Kasumi-1 (cell line): ENCODE measurements at places on chromosomes 7 and 10.

GRCh38 chr7:51280156-51280555, 36.5 kb downstream of the COBL start:
- DNase-seq, result no peak

DNA sequence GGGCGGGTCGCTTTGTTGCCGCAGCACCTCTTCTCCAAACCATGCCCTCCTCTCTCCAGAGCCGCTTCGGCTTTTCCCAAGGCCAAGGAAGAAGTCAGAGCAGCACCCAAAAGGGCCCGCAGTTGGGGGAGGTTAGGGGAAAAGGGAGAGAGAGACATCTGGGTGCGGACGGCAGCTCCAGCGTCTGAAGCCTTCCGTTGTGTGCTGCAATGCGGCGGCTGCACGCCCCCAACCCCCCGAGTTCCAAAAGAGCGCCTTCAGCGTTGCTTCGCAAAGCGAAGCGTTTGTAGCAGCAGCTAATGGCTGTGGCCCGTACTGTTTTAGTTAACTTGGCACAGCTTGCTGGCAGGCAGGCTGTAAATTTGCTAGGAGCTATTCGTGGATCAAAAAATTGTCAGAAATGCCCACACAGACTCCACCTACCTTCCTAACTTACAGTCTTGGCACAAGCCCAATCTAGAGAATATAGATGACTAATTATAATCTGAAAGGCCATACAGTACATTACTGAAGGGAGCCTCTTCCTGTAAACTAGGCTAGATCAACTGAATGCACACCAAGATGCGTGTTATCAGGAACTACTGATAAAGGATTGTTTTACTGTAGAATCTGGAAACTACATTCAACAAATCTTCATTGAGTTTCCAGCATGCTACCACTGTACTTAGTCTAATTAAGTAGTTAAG, 1.1 kb upstream of the KBTBD2 start:
- peak; percentile 91 for DNase-seq

DNA sequence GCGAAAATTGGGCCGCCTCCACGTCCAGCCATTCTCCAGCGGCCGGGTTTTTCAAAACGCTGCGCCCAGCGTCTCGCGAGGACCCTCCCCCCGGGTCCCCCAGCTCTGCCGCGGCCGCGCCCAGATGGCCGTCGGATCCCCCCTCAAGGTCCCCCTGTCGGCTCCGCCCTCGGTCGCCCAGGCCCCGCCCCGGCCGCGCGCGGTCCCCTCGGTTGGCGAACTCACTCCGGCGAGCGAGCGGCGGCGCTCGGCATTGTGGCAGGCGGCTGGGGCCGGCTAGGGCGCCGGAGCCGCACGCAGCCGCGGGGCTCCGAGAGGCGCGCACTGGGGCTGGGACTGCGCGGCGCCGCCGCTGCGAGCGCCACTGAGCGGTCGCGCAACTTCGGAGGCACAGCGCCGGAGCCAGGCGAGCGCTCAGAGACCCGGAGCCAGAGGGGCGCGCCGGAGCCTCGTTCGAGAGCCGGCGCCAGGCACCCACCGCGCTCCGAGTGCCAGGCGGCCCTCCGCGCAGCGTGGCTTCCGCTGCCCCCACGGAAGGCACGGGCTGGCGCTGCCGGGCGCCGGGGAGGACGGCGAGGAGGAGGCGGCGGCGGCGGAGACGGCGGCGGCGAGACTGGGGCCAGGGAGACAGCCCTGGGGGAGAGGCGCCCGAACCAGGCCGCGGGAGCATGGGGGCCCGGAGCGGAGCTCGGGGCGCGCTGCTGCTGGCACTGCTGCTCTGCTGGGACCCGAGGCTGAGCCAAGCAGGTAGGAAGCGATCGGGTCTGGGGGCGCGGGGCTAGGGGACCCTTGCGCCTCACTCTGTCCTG, at the start of gene UNC5B:
UNC5B (plus strand) TSS at position 253 of the 809 bp plus-strand sequence; CDS start at position 669, 416 bp downstream.
- peak; percentile 80 for DNase-seq

GRCh38 chr7:116528008-116528789, 3.4 kb downstream of the CAV1 start:
- DNase-seq, result no peak

- peak; percentile 2 for DNase-seq
These were observed 98.8 kb upstream of the COL1A2 start for GRCh38 chr7:94295850-94296249.

DNA sequence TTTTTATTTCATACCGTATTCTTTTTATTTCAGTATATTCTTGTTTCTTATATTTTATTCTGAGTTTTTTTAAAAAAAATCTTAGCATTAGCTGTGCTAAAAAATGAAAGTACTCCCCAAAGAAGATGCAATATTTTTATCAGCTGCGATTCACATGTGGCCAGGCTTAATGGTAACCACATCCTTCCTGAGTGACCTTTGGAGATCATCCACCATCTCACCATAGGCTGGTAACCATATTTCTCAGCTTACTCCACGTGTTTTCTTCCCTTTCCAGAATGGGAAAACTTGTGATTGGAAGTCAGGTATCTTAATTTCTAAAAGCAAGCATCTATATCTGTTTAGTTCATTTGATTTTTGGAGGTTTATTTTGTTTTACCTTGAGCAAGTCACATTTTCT, 18.8 kb upstream of the LIPM start:
- DNase-seq, result no peak

GRCh38 chr7:116393654-116394053, 105.9 kb upstream of the CAV2 start:
- DNase-seq, result peak; percentile 46

DNA sequence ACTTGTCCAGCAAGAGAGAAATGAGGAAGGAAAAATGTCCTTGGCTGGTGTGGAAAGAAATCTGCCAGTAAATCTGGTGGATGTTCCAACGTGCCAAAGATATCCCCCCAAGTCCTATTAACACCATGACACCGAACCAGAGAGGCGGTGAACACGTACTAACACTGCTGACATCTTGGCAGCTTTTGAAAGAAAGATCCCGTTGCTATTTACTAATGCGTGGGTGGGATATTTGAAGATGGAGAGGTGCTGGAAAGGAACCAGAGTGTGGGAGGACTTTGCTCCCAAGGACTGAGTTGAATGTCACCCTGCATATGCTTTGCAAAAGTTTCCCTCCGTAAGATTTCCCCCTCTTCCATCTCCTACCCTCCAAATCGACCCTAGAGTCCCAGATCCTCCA, 7.9 kb downstream of the CCDC3 start:
- no peak for DNase-seq

DNA sequence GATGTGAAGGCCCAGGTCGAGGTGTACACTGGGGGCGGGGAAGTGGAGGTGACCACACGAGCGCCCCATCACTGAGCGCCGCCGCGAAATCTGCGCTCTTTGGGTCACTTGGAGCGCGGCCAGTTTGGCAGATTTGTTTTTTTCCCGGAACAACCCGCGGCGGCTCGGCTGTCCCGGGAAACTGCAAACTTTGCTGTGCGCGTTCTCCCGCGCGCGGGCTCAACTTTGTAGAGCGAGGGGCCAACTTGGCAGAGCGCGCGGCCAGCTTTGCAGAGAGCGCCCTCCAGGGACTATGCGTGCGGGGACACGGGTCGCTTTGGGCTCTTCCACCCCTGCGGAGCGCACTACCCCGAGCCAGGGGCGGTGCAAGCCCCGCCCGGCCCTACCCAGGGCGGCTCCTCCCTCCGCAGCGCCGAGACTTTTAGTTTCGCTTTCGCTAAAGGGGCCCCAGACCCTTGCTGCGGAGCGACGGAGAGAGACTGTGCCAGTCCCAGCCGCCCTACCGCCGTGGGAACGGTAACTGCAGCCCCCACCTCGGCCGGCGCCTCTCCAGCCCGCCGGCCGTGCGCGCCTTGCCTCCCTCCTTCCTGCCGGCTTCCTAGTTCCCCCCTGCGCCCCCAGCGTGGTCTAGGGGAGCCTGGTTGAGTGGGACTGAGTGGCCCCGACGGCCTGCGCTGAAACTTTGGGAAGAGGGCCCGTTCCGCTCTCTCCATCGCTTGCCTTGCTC, at the start of gene CASP7:
CASP7 (plus strand) TSS at position 450 of the 727 bp plus-strand sequence. CDS start 17,582 bp downstream, outside the sequence.
- peak; percentile 95 for DNase-seq

DNA sequence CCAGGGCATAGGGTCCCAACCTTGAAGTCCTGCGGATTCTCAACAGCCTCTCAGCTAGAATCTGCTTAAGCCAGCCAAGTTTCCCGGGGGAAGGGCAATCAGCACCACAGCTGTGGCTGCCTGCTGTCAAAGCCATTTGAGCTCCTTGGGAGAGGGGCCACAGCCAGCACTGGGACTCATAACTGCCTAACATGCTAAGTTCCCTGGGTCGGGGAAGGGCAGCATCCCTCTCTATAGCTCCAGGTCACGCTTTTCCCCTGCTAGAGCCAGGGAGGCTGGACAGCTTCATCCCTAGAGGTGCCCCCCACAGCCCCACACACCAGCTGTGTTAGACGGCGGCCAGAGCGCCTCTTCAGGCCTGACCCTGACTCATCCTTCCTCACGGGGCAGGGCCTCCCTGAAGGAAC, 49.6 kb upstream of the PDE1C start:
- DNase-seq, result no peak

DNA sequence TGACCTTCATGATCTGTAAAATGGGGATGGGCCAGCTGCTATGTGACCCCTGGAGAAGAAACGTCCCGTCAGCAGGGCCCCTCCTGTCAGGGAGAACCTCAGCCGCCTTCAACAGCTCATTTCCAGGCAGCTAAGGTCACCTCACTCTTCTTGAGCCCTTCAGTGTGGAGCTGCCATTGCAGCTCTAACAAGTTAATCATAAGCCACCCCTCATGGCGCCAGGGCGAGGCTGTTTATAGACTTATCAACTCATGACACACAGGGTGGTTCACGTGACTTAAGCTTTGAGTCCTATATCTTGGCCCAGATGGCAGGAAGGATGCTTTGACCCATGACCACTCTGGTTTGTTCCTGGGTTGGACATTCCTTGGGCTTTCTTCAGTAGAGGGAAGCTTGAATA, 315.1 kb downstream of the TNS3 start:
- DNase-seq, result no peak

GRCh38 chr7:137771679-137772078, 75.1 kb downstream of the DGKI start:
- no peak for DNase-seq

DNA sequence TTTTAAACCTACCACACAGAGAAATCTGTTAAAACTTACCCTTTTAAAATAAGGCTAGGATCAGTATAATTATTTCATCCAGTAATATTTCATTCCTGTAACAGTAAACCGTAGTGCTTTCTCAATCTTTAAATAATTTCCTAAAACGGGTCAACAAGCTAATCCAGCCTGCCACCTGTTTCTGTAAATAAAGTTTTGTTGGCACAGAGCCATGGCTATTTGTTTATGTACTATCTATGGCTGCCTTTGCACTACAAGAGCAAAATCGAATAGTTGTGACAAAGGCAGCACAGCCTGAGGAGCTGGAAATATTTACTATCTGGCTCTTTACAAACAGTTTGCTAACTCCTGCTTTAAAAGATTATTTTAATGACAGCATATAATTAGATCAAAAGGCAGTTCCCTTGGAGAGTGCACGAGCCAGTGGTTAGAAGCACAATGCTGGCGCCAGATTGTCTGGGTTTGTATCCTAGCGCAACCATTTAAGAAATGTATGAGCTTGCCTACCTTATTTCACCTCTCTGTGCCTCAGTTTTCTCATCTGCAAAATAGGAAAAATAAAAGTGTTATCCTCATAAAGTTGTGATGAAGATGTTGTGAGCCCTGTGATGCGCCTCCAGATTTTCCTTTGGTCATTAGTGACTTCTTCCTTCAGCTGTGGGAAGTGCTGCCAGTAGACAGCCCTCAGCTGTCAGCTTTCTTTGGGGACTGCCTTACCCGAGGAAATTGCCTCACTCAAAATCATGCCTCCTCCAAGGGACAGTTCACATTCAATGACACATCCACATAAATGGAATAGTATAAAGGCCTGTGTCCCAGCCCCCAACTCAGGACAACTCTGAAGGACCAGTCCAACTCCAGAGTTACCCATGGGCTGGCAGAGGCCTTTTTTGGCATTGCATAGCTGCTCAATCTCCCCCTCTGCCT, 11.8 kb upstream of the MIOS start:
- no peak for DNase-seq

- DNase-seq, result no peak
These were observed 490.0 kb downstream of the PTPRN2 start for GRCh38 chr7:158097453-158098124.

DNA sequence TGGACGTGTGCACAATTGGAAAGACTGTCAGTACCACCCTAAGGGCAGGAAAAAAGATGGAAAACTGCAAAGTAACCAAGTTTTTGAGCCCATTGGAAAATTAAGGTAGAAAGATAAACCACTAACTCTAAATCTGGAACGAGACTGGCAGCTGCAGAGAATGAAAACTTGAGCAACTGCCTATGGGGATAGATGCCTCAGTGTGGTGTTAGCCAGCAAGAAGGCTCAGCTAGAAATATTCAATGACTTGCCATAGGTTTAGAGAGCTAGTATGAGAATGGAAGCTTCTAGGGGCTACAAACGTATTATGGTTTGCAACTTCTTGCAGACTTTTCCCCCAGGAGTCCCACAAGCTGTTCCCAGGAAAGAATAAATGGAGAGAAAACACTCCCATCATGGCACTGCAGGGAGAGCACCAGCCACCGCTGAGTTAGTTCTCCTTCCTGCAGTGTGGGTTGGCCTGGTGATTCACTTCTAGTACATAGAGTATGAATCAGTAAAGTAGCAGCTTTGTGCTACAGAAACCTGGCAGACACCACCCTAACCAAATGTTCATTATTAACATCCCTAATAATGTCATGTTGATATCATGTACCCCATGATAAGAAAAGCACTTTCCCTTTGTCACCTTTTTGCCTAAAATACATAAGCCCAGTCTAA, 372.4 kb upstream of the VWC2 start:
- no peak for DNase-seq

DNA sequence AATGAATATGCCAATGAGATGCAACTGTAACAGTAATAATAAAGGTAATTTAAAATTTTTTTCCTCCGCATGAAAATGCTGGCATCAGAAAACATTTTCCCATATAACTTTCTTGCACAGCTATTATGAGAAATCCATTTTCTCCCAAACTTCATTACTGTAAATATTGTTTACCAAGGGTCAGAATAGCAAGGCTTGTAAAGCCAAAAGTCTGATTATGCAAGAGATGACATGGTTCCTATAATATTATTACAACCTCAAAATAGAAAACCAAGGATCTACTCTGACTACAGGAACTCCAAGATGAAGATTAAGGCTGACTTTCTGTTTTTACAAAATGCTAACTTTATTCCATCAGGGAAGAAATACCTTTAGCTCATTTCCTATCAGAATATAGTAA, 162.7 kb upstream of the CDK1 start:
- no peak for DNase-seq

GRCh38 chr7:148146346-148146745, 444.2 kb upstream of the C7orf33 start:
- no peak for DNase-seq

DNA sequence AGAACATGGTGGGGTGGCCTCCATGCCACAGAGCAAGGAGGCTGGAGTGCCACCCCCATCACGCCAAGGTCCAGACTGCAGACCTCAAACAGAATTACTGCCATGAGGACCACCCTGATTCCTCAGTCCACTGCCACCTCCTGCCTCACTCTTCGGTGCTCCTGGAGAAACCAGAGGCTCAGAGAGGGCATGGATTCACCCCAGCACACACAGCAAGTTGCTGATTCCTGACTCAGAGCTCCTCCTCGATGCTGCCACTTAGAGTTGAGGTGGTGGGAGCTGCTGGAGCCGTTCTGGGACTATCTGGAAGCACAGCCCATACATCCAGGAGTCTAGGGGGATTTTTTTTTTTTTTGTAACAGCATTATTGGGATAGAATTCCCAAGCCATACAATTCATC, 22.0 kb upstream of the MYL10 start:
- no peak for DNase-seq
